ENCODE measurements at places on chromosomes 7 and 10.

- DNase-seq = no peak
Measured at GRCh38 chr10:98047009-98047741, 16.8 kb upstream of the CRTAC1 start.

GRCh38 chr7:128931965-128932861 is 5.5 kb upstream of the IRF5 start:
- DNase-seq = no peak

- DNase-seq = no peak
Measured at GRCh38 chr7:34454381-34454780, 203.6 kb upstream of the NPSR1 start.

GRCh38 chr10:118900617-118901016 is 128.9 kb upstream of the NANOS1 start:
- DNase-seq = no peak

DNA sequence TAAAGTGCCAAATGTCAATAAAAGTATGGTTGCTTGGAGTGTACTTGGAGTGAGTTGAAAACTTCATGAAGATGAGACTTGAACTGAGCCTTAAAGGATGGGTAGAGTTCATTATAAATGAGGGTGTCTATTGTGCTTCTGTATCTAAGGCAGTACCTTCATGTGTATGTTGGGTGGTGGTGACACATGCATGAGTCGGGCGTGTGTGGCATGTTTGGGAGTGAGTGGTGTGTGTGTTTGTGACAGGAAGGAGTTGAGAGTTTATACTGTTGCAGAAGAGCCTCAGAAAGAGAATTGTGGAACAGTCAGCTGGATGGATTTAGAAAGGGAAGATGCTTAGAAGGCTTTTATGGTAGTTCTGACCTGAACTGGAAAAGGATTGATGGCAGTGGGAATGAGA is 6.0 kb upstream of the ZRANB1 start:
- no peak for DNase-seq

DNA sequence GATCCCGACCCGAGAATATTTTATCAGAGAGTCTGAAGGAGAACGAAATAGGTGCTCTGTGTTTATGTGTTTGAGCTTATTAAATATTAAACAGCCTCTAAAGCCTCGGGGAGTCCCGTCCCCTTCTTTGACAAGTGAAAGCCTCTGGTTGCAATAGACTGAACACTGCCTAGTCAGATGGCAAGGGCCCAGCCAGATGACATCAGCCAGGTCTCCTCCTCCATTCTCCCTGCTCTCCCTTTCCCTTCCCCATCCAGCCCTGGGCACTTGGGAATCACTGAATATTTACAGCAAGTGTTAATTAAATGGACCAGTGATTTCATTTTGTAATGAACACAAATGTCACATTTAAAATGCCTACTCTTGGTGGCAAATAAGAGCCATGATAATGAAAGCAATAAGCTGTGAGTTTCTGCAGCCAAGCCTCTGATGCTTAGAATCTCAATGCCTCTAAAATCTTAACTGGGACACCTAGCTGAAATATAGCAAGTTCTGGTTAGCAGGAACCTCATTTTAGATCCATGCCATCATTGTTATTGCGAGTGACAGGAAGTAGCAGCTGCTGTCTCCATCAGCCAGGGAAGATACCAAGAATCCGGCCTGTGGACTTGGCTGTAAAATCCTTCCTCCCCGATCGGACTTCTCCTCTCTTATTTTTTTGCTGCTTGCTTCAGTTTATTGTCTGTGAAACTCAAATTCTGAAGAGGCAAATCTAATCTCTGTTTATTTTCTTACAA is 202.1 kb downstream of the PRPF18 start:
- DNase-seq = no peak

GRCh38 chr10:116216676-116217075 is 56.3 kb downstream of the GFRA1 start:
- DNase-seq = no peak

- no peak for DNase-seq
Measured at GRCh38 chr10:130866857-130867256, 444.7 kb downstream of the TCERG1L start.

DNA sequence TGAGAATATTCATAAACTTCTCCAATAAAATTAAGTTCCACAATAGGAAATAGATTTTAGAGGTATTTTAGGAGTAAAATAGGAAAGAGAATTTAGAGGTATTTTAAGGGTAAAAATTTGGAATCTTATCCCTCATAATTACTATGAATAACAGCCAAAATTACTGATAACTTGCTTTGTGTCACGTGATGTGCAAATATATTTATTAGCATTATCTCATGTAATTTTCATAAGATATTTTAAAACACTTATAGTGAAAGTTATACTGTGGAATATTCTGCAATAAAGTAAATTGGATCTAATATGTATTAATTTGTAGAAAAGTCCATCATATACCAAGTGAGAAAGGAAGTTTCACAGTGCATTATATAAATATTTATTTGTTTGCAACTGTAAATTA is 64.2 kb upstream of the VWDE start:
- no peak for DNase-seq

GRCh38 chr7:76003351-76003750 is 9.0 kb upstream of the TMEM120A start:
- DNase-seq = no peak

DNA sequence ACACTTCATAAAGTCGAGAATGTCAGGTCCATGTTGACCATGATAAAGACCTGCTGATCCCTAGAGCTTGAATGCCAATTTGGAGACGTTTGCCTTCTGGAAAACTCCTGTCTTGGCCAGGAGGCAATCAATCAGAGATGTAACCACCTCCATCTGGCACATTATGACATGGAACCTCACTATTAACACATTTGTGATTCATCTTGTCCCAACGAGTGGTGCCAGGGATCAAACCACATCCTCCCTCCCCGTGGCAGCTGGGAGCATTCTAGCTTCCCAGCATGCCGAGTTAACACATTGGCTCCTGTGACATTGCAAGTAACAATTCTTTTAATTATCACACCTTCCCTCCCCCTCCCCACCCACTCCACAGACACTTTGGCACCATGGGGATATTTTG is 84.0 kb upstream of the PPP1R17 start:
- no peak for DNase-seq

DNA sequence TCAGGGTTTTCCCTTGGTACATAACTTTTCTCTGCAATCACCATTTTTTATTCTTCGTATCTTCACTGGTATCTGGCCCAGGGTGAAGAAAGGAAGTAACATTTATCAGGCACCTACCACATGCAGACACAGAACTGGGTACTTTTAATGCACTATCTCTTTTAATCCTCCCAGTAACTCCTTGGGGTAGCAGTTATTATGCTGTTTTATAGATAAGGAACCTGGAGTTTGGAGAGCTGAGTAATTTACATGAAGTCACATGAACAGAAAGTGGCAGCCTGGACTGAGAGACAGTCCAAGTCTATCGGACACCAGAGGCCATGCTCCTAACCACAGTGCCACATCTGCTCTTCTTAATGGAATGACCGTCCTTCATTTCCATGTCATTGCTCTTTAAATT is 117.1 kb upstream of the PODXL start:
- no peak for DNase-seq

GRCh38 chr10:98619446-98619845 is 172.7 kb upstream of the HPS1 start:
- DNase-seq = no peak

DNA sequence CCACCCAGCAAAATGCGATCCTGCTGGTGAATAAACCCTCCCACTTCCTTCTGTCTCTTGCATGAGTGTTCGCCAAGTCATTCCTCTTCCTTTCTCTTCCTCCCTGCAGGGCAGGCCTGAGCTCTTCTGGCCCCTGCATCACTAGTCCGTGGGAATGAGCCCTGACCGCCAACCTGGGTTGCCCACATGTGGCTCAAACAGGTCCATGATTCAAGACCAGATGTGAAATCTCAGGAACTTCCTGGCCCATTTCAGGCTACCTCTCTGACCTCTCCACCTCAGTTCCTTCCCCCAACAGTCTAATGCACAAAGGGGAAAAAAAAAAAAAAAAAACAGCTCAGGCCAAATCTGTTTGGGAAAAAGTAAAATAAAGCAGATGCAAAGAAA is 5.4 kb upstream of the YWHAG start:
- DNase-seq = peak; percentile 46

DNA sequence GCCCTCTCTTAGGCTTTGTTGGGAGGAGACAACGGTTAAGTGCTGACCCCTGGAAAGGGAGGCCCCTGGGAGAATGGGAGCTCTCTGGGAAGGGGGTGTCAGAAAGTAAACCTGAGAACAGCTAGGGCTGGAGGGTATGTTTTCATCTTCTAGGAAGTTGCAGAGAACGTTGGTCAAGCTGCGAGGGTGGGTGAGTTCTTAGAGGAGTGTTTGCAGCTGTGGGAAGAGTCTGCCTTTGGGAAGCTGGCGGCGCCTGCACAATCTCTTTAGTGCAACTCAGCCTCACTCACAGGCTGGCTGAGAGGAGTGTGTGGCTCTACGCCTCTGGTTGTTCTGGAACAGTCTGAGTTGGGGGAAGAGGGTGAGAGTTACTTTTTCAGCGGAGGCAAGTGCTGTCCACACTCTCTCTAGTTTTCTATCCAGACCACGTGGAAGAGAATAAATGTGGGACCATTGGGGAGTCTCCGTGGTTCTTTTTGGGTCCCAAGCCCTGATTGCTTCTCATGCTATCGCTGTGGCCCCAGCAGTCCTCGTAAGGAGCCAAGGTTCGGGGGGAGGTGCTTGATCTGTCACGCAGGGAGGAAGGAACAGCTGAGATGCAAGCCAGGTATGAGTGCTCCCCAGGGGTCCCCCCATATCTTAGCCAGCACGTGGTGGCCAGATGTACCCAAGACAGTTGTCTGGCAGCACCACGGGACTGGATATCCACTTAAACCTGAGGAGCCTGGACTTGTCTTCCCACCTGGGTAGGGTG is 237.2 kb downstream of the BUB3 start:
- DNase-seq = no peak

- no peak for DNase-seq
Measured at GRCh38 chr7:2501947-2502646, 17.5 kb upstream of the LFNG start.

- DNase-seq = no peak
Measured at GRCh38 chr7:129667551-129667950, 56.0 kb downstream of the NRF1 start.

DNA sequence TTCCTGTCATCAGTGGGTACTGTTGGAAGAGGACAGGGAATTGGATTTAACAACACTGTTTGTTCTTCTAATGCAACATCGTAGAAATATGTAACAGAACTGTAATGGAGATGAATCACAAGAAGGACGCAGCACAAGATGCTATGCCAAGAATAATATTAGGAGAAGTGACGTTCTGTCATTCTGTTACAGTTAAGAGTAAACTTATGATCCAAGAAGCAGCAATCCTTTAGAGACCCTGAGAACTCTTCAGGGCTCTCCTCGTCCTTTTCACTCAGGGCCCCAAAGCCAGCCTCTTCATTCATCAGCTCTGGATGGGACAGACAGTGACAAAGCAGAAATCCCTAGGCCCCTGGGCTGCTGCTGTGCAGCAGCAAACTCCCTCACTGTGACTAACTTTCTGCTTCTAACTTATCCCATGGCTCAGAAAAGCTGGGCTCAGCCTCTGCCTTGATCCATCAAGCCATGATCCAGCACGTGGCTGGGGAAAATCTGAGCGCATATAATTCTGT is 8.7 kb upstream of the IL6 start:
- no peak for DNase-seq

DNA sequence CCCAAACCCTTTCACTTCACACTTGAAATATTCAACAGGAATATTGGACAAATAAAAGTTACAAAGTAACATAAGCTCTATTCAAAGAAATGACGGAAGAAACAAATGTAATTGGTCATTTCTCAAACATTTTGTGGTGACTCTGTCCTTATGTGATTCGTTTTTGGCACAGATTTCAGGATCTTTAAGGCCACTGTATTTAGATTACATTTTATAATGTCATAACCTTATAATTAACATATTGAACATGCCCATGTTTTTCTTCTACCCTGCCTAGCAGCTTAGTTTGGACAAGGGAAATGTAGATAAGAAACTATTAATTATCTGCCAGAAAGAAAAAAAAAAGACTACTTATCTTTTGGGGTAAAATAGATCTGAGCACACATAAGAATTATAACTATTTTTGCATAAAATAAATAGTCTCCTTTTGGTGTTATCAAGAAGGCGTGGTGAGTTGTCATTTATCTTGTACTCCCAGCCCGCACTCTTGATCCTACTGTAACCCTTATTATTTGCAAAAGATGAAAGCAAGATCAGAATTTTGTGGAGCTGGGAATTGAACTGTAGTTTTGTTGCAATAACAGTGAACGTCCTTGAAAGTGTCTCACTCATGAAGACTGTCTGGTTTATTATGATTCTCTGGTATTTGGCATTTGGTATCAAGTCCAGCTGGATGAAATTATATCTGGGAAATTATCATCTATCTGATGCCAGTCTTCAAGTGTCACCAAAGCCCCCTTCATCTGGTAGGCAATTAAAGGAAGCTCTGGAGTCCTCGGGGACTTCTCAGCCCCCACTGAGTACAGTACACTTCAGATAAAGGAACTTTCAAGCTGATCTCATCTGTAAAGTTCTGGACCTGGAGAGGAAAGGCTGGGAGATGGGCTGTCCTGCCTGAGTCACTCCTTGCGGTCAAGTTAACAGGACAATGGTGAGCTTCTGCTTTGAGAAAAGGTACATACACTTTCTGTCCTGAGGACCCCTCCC is 175.7 kb upstream of the INHBA start:
- no peak for DNase-seq

DNA sequence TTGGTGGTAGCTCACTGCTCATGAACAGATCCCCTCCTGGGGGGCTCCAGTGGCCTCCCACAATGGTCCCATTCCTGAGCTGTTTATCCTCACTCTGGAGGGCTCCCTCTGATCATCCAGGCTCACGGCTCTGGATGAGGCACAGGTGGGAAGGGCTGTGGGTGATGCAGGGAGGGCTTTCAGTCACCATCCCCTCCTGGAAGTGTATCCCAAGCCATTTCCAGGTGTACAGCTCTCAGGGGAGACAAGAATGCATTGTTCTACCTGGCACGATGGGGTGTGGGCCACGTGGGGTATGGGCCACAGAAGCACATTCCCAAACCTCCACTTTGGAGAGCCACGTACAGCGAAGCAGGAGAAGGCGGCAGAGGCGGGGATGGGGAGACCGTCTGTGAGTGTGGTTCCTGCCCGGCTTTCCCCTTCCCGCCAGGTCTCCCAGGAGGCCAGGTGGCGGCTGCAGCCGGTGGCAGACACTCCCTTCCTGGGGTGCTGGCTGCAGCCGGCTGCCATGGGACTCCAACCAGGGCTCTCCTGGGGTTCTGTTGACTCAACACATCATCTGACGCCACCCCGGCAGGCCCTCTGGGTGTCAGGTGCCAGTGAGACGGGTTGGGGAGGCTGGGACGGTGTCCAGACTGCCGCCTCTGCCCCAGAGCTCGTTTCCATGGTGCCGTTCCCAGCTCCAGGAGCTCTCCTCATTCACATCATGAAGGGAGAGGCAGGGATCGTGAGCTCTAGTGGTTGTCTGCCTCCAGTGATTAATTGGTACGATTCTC is 169.7 kb upstream of the RHEB start:
- no peak for DNase-seq

GRCh38 chr10:104683567-104683966 is 42.5 kb downstream of the SORCS3 start:
- no peak for DNase-seq
